Stimulated activated CD8-positive, alpha-beta memory T cell treated with anti-CD3 and anti-CD28 coated beads, Interleukin-12 subunit alpha, Interleukin-12 subunit beta, amount 100 ng/mL, for 1 hour (primary cell): ENCODE measurements at places on chromosomes 4 and X.

GRCh38 chrX:114465689-114466088 lies 118.2 kb upstream of the HTR2C start:
- DNase-seq: no peak

GRCh38 chr4:52959541-52959940 lies 97.4 kb downstream of the RASL11B start:
- DNase-seq: no peak

GRCh38 chr4:10606483-10607155 lies 77.9 kb downstream of the CLNK start:
- DNase-seq: no peak

DNA sequence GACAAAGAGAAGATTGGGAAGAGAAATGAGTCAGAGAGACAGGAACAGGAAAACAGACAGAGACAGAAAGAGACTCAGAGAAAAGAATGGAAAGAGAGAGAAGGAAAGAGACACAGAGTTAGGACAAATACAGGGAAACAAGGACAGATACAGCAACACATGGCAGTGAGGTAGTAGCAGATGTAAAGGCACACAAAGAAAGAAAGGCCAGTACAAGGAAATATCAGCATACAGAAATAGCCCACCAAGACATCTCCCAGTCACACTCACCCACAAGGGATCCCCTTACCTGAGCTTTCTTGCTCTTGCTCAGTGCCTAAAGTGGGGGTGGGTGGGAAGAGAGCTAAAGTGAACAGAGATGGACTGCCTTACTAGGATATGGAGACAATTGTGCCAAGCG lies 4.2 kb downstream of the GRIPAP1 start:
- no peak for DNase-seq

GRCh38 chr4:68494688-68495087 lies 47.4 kb downstream of the TMPRSS11E start:
- no peak for DNase-seq

GRCh38 chrX:103405009-103405333 lies 28.6 kb downstream of the BEX3 start:
- DNase-seq: no peak
